Activated T-cell treated with anti-CD3 and anti-CD28 coated beads, Interleukin-2, amount 50 U/mL, for 72 hours (primary cell): ENCODE measurements at places on chromosomes 13 and 19. TPM values are rescaled to one million over a fixed set of nuclear protein-coding genes. Genes with fewer than 3 reads are reported as not detected.

The IL17D gene
- total RNA-seq, result 0.77 TPM

The KLHL1 gene
- not detected for total RNA-seq

The ZNF681 gene
- total RNA-seq, result 4.7 TPM

The MCEMP1 gene
- total RNA-seq, result not detected

The RUBCNL gene
- 17.3 TPM for total RNA-seq

The PEX11G gene
- total RNA-seq, result 1.1 TPM

The POU2F2 gene
- total RNA-seq, result 56.0 TPM

The ZNF69 gene
- total RNA-seq, result 2.6 TPM

GRCh38 chr19:51168564-51169282 is 26.6 kb downstream of the SIGLEC7 start:
- H3K27me3 ChIP-seq, result peaks cover 10% of the 10 kb centered on the region
- no peak overlapping the region for H3K27ac ChIP-seq
- H3K4me3 ChIP-seq, result no peak overlapping the region
- DNase-seq, result no peak
- H3K4me1 ChIP-seq, result peaks cover 23% of the 10 kb centered on the region

DNA sequence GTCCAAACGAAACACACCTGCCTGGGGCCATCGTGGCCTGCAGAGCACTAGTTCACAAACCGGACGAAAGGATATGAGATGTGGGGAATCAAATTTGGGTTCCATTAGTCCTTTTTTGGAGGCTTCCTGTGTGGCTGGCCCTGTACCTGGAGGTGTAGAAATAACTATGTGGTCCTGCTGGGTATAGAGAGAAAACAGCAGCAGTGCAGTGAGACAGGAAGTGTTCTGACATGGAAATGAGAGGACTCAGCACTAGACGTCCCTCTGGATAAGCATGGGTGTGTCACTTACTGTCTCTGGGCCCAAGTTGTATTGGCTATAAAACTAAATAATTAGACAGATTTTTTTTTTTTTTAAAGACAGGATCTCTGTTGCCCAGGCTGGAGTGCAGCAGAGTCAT is 12.3 kb downstream of the KDELR1 start:
- peaks cover 4% of the 10 kb centered on the region for H3K36me3 ChIP-seq
- no peak overlapping the region for H3K27ac ChIP-seq
- no peak overlapping the region for H3K4me3 ChIP-seq
- no peak for DNase-seq
- no peaks in the 10 kb centered on the region for H3K27me3 ChIP-seq

GRCh38 chr19:40990972-40991381 is at the start of gene CYP2B6:
TSS of gene CYP2B6 (plus strand) at chr19:40991282. CDS start at chr19:40991306, 24 bp downstream.
- H3K4me1 ChIP-seq, result peaks cover 6% of the 10 kb centered on the region
- H3K27me3 ChIP-seq, result peaks cover 13% of the 10 kb centered on the region
- H3K36me3 ChIP-seq, result no peaks in the 10 kb centered on the region
- no peak for DNase-seq
- no peak within 1 kb of the TSS for H3K27ac ChIP-seq

GRCh38 chr19:39270036-39270871 is 2.1 kb downstream of the IFNL2 start:
- DNase-seq, result no peak
- no peak overlapping the region for H3K4me3 ChIP-seq
- peaks cover 21% of the 10 kb centered on the region for H3K27me3 ChIP-seq
- no peaks in the 10 kb centered on the region for H3K4me1 ChIP-seq
- H3K36me3 ChIP-seq, result no peaks in the 10 kb centered on the region
- no peak overlapping the region for H3K27ac ChIP-seq

DNA sequence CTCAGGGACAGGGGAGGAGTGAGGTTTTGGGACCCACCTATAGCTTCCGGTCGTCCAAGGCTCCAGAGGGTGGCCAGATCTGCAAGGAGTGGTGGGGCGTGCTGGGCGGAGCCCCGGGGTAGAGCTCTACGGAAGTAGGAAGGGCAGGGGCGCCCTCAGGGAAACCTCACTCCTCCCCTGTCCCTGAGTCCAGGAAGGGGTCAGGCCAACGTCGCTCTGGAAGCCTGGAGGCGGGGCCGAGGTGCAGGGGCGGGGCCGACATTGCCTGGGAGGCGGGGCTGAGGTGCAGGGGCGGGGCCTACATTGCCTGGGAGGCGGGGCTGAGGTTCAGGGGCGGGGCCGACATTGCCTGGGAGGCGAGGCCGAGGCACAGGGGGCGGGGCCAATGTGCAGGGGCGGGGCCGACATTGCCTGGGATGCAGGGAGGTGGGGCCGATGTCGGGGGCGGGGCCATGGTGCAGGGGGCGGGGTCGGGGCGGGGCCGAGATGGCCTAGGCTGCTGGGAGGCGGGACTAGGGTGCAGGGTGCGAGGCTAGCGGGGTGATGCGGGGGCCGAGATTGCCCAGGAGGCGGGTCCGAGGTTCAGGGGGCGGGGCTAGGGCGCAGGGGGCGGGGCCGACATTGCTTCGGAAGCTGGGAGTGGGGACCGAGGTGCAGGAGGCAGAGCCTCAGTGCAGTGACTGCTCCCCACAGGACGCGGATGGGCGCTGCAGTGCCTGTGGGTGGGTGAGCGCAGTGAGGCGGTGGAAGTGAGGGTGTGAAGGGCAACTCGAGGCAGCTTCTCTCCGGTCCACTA is 4.9 kb upstream of the PALM start:
- peak; percentile 76 for DNase-seq
- H3K27me3 ChIP-seq, result peaks cover 29% of the 10 kb centered on the region
- H3K36me3 ChIP-seq, result no peaks in the 10 kb centered on the region
- peaks cover 7% of the 10 kb centered on the region for H3K4me1 ChIP-seq
- no peak overlapping the region for H3K27ac ChIP-seq

GRCh38 chr13:43657485-43657884 is 129.3 kb downstream of the ENOX1 start:
- no peak overlapping the region for H3K4me3 ChIP-seq
- no peaks in the 10 kb centered on the region for H3K4me1 ChIP-seq
- no peak overlapping the region for H3K27ac ChIP-seq

DNA sequence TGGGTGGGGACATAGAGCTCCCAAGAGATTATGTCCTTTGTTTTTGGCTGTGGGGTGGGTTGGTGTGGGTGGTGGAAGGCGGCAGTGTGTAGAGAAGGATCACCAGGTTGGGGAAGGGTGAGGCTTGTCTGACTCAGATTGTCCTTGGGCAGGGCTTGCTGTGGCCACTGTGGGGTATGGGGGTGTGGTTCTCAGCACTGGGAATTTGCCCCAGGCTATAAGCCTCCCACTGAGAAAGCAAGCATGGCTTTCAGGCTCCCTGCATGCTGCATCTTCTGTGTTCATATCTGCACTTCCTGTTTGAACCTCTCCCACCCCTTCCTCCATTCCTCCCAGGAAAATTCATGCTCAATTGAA is 34.9 kb downstream of the DNAJC15 start:
- H3K27me3 ChIP-seq, result no peaks in the 10 kb centered on the region
- no peak overlapping the region for H3K27ac ChIP-seq
- H3K4me1 ChIP-seq, result peaks cover 24% of the 10 kb centered on the region
- peak; percentile 52 for DNase-seq

GRCh38 chr19:54133312-54133956 is 4.1 kb upstream of the CNOT3 start:
- DNase-seq, result no peak
- H3K27me3 ChIP-seq, result no peaks in the 10 kb centered on the region
- H3K4me1 ChIP-seq, result peaks cover 13% of the 10 kb centered on the region
- H3K4me3 ChIP-seq, result no peak overlapping the region

DNA sequence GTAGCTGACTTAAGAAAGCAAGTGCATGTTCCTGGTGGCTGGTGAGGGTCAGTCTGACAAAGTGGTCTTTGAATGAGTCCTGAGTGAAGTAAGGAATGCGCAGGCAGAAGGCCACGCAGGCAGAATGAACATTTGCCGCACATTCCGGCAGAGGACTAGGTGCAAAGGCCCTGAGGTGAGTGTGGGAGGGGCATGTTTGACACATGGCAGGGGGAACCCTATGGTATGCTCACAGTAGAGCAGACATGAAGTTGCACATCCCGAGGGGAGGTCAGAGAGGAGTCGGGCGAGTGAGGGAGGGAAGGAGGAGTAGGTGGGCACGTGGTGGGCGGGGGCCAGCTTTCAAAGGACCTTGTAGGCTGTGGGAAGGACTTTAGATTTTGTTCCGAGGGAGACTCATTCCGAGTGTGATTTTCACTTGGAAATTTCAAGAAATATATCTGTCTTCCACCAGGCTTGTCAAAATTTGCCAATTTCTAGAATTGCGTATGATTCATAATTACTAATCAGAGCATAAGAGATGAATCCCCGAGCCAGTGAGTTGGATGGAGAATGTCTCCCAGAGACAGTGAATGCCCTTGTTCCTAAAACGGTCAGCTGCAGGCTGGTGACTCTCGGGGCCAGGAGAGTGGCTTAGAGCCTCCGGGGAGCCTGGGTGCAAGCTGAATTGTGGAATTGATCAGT is 40.3 kb downstream of the ERICH6B start:
- no peak for DNase-seq
- H3K27me3 ChIP-seq, result peaks cover 36% of the 10 kb centered on the region
- H3K27ac ChIP-seq, result no peak overlapping the region
- H3K4me1 ChIP-seq, result no peaks in the 10 kb centered on the region
- H3K36me3 ChIP-seq, result no peaks in the 10 kb centered on the region
- H3K4me3 ChIP-seq, result no peak overlapping the region

DNA sequence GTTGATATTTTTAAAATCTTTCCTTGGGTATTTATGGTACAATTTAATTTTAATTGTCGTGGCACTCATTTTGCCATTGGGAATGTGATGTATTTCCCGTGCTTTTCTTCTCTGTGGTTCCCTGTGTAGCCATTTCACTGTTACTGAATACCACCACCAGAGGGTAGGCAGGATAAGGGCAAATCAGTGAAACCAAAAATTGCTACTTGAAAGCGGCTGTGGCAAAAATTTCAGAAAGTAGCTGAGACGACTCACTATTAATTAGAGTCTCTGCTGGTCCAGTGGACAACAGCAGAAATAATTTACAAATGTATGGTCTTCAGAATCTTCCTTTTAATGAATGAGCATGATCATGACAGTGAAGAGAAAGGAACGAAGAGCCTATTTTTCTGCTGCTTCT is 34.4 kb upstream of the MIR17HG start:
- H3K4me3 ChIP-seq, result peak overlapping the region; percentile 82
- no peaks in the 10 kb centered on the region for H3K36me3 ChIP-seq
- peaks cover 11% of the 10 kb centered on the region for H3K27me3 ChIP-seq
- peaks cover 25% of the 10 kb centered on the region for H3K4me1 ChIP-seq
- H3K27ac ChIP-seq, result peak overlapping the region; percentile 54

DNA sequence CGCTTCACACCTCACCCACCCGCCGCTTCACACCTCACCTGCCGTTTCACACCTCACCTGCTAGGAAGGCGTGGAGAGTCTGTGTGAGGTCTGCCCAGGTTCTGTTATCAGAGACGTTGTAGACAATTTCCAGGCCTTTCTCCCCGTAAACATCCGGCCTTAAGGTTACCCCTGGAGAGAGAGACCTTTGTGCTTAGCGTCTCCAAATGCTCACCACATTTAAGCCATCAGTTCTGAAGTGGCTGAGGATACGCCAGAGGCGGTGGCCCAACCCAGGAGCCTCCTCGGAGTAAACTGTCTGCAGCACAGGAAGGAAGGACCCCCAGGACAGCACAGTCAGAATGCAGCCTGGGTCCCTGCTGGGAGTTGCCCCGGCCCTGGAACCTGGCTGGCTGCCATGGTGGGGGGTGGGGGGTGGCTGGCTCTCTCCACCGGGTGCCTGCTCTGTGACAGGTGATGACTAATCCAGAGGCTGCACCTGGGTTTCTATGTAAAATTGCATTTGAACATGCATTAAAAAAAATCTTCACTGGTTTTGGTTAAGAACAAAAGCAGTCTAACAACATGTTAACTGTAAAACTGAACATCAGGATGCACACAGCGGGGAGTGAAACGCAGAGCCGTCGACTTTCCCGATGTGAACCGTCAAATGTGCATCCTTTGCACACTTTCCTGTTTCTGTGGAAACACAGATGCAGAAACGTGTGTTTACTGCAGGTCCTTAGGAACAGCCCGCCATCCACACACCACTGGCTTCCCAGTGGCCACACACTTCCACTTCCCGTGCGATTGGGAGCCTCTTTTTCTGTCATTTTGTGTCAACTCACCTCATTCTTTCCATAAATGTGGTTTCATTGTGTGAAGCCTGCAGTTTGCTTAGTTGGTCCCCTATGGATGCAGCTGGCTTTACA is 4.5 kb downstream of the ATP4B start:
- H3K27ac ChIP-seq, result no peak overlapping the region
- no peak overlapping the region for H3K4me3 ChIP-seq
- DNase-seq, result no peak

DNA sequence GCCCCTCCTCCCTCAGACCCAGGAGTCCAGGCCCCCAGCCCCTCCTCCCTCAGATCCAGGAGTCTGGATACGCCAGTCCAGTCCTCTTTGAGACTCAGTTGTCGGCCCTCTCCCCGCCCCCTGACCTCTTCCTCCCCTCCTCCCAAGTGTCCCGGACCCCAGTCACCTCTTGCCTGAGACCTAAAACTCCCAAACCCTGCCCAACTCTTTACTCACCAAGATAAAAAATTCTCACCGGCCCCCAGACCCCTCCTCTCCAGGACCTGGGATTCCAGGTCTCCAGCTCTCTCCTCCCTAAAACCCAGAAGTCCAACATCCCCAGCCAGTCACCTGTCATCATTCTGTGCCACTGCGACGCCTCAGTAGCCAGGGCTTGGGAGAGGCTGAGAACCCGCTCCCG is 1.4 kb upstream of the HSD17B14 start:
- peaks cover 23% of the 10 kb centered on the region for H3K4me1 ChIP-seq
- no peaks in the 10 kb centered on the region for H3K36me3 ChIP-seq
- H3K27me3 ChIP-seq, result no peaks in the 10 kb centered on the region
- H3K27ac ChIP-seq, result peak overlapping the region; percentile 35
- DNase-seq, result no peak

GRCh38 chr19:18946335-18946734 is 5.3 kb upstream of the HOMER3 start:
- peaks cover 13% of the 10 kb centered on the region for H3K27me3 ChIP-seq
- DNase-seq, result no peak
- no peak overlapping the region for H3K4me3 ChIP-seq
- H3K4me1 ChIP-seq, result no peaks in the 10 kb centered on the region
- H3K27ac ChIP-seq, result no peak overlapping the region
- no peaks in the 10 kb centered on the region for H3K36me3 ChIP-seq

GRCh38 chr13:23560571-23561089 is 9.6 kb upstream of the TNFRSF19 start:
- peaks cover 15% of the 10 kb centered on the region for H3K4me1 ChIP-seq
- H3K36me3 ChIP-seq, result no peaks in the 10 kb centered on the region
